Stimulated activated naive CD4-positive, alpha-beta T cell treated with Interleukin-2 at 50 U/mL for 16 hours (primary cell): ENCODE measurements at places on chromosomes 6 and 20.

GRCh38 chr6:41277605-41278004 lies 8.9 kb downstream of the TREM1 start:
- DNase-seq: no peak

DNA sequence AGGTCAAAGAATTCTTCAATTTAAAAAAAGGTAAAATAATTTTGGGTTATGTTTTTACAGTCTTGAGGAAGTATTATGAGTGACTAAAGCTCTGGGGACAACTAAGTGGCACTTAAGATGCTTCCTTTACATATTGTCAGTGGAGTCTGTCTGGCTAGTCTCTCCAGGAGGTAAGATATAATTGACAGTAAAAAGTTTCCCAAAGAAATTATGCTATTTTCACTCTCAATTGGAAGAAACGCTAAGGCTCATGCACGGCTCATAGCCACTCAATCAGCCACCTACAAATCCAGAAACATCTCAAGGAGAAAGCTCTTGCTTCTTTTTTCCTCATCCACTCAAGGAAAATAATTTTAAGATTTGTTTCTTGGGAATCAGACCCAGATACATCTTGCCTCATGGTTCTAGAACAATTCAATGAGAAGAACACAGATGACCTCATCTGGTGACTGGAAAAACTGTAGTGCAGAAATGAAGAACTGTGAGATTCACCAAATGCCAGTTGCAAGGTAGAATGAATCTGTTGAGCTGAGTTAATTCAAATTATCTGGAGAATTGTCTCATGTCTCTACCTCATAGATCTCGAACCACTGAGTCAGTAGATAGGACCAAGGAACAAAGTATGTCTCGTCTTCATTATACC lies 252.9 kb downstream of the TPBG start:
- DNase-seq: no peak

- no peak for DNase-seq
Measured at GRCh38 chr20:15345287-15345686, 1007.9 kb upstream of the FLRT3 start.

- DNase-seq: no peak
Measured at GRCh38 chr6:15804164-15805154, 141.6 kb upstream of the DTNBP1 start.

DNA sequence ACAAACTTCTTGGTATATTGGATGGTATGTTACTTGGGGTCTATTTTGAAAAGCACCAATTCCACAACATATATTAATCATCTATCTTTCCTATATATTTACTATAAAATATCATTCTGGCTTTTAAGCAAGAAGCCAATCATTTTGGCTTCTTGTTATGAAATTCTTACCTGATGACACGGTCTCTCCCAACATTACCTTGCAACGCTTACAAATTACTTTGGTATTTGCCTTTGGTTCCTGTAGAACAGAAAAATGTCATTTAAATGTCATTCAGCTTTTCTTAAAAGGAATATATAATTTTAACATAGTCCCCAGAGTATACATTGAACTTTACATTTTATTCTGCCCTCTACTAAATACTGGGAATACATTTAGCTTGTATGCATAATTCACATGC lies 27.4 kb downstream of the UBE3D start:
- DNase-seq: no peak

GRCh38 chr6:110875548-110876169 lies 1.1 kb downstream of the AMD1 start:
- peak; percentile 61 for DNase-seq

DNA sequence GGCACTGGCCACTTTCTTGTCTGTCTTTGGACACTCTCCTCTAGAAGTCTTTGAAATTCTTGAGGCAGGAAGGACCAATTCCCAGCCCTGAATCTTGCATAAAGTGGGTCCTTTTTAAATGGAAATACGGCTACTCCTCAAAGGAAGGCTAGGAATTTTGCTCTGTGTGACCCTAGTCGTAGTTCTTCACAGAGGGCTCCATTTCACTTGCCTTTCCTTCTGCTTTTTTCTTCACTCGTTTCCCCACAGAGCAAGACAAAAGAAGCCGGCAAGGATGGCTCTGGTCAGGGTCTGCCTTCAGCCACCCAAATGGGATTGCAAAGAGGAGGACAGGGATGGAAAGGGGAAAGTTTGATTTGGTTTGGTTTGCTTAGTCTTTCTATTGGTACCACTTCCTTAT lies 25.8 kb downstream of the HLA-E start:
- DNase-seq: no peak

GRCh38 chr6:113595911-113596376 lies 261.2 kb upstream of the MARCKS start:
- DNase-seq: no peak

- no peak for DNase-seq
Measured at GRCh38 chr6:37451441-37452193, 18.6 kb downstream of the CMTR1 start.

- DNase-seq: no peak
Measured at GRCh38 chr6:132524646-132525045, 11.7 kb upstream of the STX7 start.

DNA sequence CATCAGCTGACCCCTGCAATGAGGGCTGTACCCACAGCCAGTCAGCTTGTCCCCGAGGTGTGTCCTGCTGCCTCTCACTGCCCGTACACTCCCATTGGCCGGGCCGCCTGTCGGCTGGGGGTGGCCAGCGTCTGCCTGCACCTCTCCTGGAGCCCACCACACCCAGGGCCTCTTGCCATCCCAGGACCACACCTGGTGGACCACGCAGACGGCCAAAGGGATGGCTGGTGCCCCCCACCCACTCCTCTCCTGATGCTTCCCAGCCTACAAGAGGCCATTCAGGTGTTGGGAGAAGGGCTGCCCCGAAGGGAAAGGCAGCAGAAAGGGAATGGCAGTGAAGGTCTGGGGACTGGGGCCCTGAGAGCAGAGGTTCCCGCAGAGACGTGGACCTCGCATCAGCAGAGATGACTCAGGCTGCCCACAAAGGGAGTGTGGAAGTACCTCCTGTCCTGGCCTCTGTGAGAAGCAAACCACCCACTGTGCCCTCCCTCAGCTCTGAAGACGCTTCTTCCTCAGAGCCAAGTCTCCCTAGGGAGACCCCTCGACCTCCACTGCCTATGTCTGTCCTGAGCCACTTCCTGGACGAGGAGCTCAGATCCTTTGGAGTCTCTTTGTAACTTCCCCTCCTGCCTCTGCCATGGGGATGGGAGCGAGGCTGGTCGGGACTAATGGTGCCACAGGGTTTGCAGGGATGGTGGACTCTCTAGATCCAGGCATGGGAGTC lies 60.9 kb downstream of the PYGB start:
- no peak for DNase-seq

DNA sequence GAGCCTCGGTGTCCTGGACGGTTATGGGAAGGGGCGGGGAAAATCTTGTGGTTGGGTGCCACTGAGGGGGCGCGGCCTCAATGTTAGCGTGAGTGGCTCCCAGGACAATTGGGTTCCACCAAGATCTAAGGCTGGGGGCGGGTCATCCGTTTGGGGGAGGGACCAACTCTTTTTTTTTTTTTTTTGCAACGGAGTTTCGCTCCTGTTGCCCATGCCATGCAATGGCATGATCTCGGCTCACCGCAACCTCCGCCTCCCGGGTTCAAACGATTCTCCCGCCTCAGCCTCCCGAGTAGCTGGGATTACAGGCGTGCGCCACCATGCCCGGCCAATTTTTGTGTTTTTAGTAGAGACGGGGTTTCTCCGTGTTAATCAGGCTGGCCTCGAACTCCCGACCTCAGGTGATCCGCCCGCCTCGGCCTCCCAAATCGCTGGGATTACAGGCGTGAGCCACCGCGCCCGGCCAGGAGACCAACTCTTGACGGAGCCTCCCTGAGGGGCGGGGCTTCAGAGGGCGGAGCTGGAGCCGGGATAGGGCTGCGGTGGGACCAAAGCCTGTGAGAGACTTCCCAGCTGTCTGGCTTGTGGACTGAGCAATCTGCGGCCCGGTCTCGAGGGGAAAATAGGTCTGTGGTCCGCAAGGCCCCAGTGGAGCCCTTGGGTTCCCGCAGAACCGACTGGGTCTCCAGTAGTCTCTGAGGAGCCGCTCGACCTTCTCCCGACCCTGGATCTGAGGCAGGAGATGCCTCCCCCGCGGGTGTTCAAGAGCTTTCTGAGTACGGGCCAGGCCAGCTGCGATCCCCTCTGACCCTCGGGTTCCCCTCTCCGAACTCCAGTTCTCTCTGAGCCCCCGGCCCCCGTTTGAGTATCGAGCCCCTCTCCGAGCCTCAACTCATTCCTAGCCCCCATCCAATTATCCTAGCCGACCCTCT lies 1.1 kb downstream of the SPAG4 start:
- peak; percentile 50 for DNase-seq

DNA sequence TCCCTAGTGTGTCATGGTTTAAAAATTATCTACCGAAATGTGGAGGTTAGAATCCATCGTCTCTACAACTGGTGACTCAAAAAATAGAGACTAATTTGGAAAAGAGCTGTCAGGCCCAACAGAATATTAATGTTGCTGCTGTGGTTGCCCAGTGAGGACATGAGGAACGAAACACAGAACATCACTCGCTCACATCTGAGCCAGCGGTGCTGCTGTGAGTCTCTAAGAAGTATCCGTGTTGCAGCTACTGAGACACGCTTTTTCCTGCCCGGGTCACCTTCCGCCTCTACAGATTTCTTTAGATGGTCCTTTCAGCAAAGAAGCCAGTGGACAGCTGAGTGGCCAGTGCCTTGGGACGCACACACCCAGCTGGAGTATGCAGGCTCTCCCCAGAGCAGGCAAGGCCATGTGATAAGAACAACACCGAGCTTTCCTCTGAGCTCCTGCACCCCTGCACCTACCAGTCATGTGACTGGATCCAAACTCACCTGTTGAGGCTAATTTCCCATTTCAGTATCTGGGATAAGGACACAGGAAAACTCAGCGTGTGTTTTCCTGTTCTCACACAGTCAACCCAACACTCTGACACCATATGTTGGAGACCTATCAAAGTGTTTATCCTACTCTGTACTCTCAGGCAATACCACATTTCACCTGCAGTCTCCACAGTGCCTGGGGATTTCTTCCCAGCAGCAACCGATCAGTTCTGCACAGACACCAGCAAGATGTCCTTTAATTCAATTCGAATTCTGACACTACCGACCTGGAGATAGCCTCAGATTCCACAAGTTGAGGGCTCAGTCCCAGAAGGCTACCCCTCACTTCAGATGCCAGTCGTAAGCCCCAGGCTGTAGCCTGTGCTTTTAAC lies 119.0 kb upstream of the RPS6KA2 start:
- DNase-seq: no peak

GRCh38 chr20:54137115-54137514 lies 36.7 kb downstream of the CYP24A1 start:
- no peak for DNase-seq

GRCh38 chr20:10581823-10582222 lies 92.0 kb downstream of the JAG1 start:
- DNase-seq: no peak

DNA sequence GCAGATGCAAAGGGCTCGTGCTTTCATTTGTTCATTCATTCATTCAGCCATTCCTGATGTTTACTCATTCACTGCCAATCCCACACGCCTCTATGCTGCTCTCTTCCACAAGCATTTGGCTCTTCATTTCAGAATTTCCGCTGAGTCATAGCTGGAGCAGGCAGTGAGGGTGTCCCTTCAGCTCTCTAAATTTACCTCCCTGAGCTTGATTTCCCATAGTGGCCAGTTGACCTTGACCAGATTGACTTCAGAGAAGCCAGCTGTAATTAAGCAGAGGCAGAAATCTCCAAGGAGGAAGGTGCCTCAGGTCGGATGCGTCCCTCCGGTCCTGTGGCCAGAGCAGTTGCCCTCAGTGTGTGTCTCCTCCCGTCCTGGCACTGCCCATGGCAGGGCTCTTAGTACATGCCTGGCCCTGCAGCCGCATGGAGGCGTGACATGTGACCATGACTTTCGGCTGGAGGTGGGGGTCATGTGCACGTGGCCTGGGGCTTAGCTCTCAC lies 267.2 kb upstream of the ECI2 start:
- no peak for DNase-seq

GRCh38 chr20:35279040-35279439 lies 1.1 kb upstream of the MMP24OS start:
- DNase-seq: no peak

DNA sequence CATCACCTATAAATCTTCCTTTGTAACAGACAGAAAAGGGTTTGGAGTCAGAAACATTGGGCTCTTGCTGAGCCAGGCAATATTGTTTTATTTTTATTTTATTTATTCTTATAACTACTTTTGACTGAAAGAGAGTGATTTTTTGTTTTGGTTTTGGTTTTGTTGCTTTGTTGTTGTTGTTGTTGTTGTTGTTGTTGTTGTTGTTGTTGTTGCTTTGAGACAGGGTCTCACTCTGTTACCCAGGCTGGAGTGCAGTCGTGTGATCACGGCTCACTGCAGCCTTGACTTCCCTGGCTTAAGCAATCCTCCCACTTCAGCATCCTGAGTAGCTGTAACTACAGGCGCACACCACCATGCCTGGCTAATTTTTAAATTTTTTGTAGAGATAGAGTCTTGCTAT lies 15.0 kb upstream of the SLC13A3 start:
- DNase-seq: no peak

- no peak for DNase-seq
Measured at GRCh38 chr20:58583176-58583575, 67.9 kb upstream of the STX16 start.

DNA sequence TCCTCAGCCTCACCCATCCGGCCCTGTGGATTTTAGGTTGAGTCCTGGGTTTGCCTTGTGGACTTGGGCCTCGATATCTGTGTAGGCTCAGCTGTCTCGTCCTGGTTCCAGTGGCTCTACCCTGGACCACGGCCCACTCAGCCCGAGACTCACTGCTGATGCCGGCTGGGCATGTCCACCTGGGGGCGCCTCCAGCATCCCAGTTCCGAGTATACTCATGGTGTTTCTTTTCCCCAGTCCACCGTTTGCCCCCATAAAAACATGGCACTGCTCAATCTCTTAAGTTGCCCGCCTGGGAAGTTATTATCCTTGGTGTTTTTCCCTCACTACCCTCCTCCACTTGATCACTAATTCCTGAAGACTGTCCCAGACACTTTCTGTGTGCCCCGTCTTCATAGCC lies 99.1 kb downstream of the ARID1B start:
- no peak for DNase-seq

DNA sequence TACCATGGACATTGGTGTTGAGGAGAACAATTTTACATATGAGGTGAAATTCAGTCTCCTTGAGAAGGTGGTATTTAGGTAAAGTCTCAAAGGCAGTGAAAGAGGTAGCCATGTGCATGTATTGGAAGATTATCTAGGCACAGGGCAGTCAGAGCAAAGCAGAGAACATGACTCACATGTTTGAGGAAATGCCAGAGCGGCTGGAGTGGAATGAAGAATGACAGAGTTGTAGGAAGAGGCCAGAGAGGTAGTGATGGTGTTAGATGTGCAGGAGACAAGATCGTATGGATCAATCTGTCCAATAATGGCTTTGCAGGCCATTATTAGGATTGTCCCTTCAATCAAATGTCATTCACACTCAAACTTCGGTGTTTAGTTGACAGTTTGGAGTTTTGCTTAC lies 449.4 kb upstream of the PTCHD4 start:
- DNase-seq: no peak
